ENCODE measurements at places on chromosomes 11 and 22.

GRCh38 chr22:40023341-40023841 lies 28.6 kb downstream of the FAM83F start:
- no peak for DNase-seq

DNA sequence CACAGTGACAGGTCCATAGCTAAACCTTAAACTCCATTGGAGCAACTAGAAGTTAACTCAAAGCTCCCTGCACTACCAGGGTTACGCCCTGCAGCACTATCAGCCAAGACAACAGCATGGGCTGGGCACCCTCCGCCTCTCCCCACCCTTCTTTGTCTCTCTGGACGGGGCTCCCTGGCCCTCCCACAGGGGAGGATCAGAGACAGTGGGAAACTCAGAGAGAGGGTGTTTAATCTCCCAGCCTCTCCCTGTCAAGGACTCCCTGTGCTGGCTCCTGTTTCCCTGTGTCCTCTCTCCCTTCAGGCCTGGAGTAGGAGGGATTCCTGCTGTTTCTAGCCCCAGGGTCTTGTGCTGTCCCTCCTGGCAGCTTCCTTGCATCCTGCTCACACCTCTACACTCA lies 56.9 kb upstream of the CSNK2A3 start:
- no peak for DNase-seq

- DNase-seq = no peak
Measured at GRCh38 chr11:31231601-31232000, 137.9 kb downstream of the DCDC1 start.

DNA sequence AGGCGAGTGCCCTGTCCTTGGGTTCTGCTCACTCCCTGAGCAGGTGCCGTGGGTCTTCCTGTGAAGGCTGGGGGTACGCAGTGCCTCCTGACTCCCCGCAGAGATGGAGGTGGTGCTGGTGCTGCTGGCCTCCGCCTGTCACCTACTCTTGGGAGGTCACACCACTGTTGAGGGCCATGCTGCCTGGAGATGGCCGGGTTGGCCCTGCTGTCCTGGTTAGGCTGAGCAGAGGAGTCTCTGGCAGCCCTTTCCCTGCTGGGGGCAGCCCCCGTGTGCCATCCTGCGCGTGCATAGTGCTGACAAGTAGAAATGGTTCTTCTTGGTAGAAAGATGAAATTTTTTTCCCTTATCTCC lies 49.6 kb downstream of the MUC6 start:
- DNase-seq = no peak

DNA sequence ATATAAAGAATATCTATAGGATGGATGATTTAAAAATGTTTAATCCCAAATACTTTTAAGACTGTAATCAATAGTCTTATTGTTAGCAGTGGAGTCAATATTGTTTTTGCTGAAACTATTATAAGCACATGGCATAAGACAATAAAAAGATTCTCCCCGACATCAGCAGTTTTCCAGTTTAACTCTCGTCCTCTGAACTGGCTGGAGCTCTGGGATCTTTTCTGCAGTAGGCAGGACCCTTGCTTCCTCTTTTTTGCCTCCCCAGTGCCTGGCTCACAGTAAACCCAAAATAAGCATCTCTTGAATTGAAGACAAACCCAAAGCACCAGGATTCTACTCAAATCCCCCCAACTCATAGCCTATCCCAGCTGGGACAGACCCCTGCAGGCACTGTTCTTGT lies 32.9 kb downstream of the KCNJ1 start:
- DNase-seq = no peak

Measured in naive thymus-derived CD4-positive, alpha-beta T cell (primary cell).